ENCODE measurements at places on chromosomes 5 and 9. TPM values are rescaled to one million over a fixed set of nuclear protein-coding genes. Genes with fewer than 3 reads are reported as not detected.
A peak's percentile ranks its signal among the peaks of the same experiment; 100 is the strongest.

The SLC36A2 gene
- not detected for total RNA-seq

The POU5F2 gene
- total RNA-seq, result 0.68 TPM

The LHX3 gene
- total RNA-seq, result not detected

The SELENOP gene
- 0.13 TPM for total RNA-seq

- H3K4me3 ChIP-seq, result peak overlapping the region; percentile 77
- no peaks in the 10 kb centered on the region for H3K27me3 ChIP-seq
- peaks cover 22% of the 10 kb centered on the region for H3K4me1 ChIP-seq
- no peak overlapping the region for H3K27ac ChIP-seq
- H3K36me3 ChIP-seq, result no peaks in the 10 kb centered on the region
- DNase-seq, result no peak
Measured at GRCh38 chr5:37248421-37248969, 681 bp downstream of the CPLANE1 start.

The ACTBL2 gene
- total RNA-seq, result not detected

GRCh38 chr9:101977614-101978210 lies 239.3 kb upstream of the GRIN3A start:
- H3K4me1 ChIP-seq, result no peaks in the 10 kb centered on the region
- no peak overlapping the region for H3K27ac ChIP-seq
- no peak for DNase-seq
- H3K36me3 ChIP-seq, result no peaks in the 10 kb centered on the region
- no peak overlapping the region for H3K4me3 ChIP-seq
